ENCODE measurements at places on chromosomes 3 and 15.

- DNase-seq = no peak
These were observed 218.3 kb upstream of the LYSMD4 start for GRCh38 chr15:99951511-99951910.

DNA sequence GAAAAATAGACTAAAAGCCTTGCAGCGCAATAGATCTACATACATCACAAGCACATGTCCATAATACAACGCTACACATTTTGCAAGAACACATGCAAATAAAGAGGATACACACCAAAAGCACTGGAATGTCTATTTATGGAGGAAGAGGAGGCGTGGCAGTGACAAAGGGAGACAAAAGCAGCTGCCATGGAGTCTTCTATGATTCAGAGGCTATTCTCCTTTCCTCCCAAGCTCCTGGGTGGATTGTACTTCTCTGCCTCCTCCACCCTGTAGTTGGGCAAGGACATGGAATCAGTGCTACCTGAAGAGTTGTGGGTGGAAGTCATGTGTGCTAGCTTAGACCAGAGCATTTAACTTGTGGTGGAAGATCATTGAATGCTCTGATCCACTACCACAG is 57.9 kb upstream of the ABHD2 start:
- DNase-seq = no peak

DNA sequence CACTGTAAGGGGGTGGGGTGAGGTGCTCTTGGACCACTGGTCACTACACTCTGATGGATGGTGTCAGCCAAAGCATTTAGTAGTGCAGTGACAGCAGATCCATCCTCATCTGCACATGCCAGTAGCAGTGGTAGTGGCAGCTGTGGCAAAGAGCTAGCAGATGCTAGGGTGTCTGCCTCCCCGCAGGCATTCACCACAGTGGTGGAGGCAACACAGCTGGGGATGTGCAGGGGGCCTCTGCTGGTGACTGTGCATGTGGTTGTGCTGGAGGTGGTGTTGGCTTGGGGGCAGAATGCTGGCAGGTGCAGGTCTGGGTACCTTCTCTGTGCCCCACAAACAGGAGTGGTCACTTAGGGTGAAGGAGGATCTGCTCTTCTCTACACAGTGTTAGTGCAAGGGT is 19.4 kb upstream of the DCUN1D1 start:
- DNase-seq = no peak

- DNase-seq = no peak
These were observed 111.9 kb downstream of the ETFA start for GRCh38 chr15:76199106-76200082.

GRCh38 chr3:64379221-64379620 is 154.0 kb upstream of the PRICKLE2 start:
- peak; percentile 23 for DNase-seq

- DNase-seq = no peak
These were observed 127.5 kb downstream of the ABHD5 start for GRCh38 chr3:43818229-43818628.

GRCh38 chr3:4841225-4841624 is 138.0 kb upstream of the BHLHE40 start:
- DNase-seq = no peak

- DNase-seq = no peak
These were observed 39.9 kb downstream of the DENND4A start for GRCh38 chr15:65752151-65752700.

DNA sequence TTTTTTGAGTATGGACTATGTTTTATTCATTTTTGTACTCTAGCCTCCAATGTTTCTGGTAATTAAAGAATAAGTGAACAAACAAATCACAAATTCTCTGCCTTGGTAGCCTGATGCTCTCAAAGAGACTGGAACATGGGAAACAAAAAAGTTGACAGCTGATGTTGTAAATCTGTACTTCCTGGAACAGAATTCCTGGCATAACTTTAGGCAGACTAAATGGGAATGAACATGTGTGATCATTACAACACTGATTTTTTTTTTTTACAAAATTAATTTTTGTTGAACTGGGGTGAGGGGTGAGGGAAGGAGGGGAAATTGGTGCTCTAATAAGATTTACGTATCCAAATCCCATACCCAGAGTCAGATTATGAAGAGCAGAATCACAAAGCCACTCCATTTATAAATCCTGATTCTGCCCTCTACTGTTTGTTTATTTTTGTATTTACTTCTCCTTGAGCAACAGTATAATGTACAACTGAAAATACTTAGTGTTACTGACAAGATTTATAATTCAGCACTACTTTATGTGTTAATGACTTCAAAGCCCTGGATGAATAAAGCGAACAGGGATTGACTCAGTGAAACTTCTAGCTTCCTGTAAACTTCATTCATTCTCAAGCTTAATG is 165.0 kb downstream of the FRMD5 start:
- no peak for DNase-seq

DNA sequence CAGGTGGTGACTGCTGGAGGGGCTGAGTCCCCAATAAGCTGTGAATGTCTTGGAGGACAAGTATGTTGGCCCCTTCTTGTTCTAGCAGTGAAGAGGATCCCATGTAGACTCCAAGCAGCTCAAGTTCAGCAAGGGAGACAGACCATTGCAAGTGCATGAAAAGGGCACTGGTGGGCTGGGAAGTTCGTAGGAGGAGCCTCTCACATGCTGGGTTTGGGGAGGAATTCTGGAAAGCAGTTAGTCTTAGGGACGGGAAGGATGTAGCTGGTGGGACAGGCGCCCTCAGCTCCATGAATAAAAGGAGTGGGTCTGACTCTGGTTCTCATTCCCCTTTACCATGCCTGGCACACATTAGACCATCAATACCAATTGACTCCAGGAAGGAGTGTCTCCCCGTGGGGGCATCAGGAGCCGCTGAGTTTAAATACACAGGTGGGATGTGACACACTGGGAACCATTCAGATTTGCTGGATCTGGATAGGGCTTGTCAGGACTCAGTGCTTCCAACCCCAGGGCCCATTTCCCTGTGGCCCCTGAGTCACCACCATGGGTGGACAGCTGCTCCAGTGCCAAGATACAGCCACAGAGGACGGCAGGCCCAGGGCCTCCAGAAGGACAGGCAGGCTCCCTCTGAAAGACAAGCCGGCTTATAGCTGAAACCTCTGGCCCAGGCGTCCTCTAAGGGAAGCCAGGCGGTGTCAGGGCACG is 552 bp upstream of the XYLB start:
- DNase-seq = no peak
